ENCODE measurements at places on chromosomes 3 and 15.

DNA sequence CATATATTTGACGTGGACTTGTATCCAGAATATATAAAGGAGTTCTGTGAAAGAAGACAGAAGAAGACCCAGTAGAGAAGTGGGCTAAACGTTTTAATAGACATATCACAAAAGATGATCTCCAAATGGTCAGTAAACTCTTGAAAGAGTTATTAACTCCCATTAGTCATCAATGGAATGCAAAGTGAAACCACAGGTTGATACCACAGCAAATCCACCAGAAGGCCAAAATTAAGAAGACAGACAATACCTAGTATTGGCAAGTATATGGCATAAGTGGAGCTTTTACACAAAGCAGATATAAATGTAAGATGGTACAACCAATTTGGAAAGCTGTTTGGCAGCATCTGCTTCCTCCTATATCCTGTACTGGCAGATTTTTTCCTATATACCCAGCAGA, 6.0 kb downstream of the SPATA16 start:
- no peak for DNase-seq

GRCh38 chr15:77807115-77807514, 174.4 kb upstream of the LINGO1 start:
- no peak for DNase-seq

- no peak for DNase-seq
Measured at GRCh38 chr3:151113343-151113742, 27.9 kb downstream of the MED12L start.

DNA sequence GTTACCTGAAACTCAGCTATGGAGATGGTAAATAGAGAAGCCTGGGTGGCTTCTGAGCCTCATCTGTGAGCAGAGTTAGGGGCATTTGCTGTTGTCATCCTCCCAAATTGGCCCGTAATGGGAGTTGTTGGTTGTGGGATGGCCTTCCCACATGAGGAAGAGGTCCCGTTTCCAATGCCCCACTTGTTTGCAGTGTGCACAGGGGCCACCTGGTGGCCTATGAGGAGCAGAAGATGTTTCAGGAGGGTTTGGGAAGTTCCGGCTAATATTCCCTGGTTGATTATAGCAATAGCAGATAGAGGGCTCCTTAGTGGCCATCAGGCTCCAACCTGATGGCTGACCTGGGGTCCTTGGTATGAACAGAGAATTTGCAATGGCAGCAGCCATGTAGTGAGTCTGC, 1546.5 kb downstream of the OTOL1 start:
- no peak for DNase-seq

DNA sequence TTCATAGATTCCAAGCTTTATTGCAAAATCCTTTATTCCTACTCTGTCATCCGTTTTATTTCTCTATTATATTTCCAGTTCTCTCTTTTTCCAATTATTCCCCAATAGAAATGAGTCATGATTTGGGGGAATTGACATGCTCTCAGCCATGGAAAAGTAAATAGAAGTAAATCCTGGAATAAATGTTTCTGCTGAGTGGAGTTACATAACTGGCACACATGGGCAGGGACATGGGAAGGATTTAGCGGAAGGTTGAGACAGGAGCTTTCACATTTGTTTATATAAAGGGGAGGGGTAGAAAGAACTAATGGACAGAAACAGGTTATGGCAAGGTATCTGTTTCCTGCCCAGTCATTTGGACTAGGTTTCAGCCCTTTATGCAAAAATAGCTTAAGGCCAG, 221.6 kb downstream of the PLOD2 start:
- DNase-seq: no peak

DNA sequence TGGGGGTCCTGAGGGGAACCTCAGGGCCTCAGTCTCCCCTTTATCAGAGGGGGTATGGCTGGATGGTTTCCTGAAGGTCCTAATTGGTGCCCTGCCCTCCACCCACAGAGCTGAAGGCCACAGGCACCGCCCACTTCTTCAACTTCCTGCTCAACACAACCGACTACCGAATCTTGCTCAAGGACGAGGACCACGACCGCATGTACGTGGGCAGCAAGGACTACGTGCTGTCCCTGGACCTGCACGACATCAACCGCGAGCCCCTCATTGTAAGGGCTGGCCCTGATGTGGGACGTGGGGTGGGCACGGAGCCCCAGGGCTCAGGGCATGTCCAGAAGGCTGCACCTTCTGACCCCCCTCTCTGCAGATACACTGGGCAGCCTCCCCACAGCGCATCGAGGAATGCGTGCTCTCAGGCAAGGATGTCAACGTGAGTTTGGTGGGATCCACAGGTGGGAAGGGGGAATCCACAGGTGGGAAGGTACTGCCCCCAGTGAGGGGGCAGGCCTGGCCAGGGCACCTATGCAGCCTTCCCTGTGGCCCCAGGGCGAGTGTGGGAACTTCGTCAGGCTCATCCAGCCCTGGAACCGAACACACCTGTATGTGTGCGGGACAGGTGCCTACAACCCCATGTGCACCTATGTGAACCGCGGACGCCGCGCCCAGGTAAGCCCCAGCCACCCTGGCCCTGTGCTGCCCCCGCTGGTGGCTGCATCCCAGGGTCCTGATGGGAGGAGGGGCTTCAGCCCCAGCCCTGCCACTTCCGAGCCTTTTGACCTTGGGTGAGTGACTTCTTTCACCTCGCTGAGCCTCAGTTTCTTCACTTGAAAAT, 17.5 kb upstream of the GNAT1 start:
- no peak for DNase-seq

GRCh38 chr3:151227266-151227806, 24.3 kb upstream of the GPR171 start:
- no peak for DNase-seq

DNA sequence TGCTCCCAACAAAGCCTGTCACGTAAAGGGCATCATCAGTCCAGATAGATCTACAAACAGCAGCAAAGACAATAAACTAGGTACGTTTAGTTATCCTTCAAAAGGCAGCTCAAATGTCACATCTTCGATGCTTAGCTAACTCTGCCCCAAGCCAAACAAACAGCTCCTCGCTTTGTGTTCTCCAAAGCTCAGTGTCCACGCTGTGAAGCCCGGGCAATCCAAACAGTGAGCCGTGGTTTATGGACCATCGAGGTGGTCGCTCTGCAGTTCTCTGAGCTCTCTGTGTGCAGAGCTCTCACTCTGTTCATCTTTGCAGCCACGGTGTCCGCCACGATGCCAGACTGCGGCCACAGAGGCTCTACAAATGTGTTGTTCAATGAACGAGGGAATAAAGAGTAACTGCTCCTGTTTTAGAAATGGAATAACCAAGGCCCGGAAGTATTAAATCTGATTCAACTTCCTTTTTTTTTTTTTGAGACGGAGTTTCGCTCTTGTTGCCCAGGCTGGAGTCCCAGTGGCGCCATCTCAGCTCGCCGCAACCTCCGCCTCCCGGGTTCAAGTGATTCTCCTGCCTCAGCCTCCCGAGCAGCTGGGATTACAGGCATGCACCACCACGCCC, 117.2 kb upstream of the FAM174B start:
- DNase-seq: no peak

- DNase-seq: no peak
Measured at GRCh38 chr3:100053951-100054620, 60.2 kb downstream of the FILIP1L start.

DNA sequence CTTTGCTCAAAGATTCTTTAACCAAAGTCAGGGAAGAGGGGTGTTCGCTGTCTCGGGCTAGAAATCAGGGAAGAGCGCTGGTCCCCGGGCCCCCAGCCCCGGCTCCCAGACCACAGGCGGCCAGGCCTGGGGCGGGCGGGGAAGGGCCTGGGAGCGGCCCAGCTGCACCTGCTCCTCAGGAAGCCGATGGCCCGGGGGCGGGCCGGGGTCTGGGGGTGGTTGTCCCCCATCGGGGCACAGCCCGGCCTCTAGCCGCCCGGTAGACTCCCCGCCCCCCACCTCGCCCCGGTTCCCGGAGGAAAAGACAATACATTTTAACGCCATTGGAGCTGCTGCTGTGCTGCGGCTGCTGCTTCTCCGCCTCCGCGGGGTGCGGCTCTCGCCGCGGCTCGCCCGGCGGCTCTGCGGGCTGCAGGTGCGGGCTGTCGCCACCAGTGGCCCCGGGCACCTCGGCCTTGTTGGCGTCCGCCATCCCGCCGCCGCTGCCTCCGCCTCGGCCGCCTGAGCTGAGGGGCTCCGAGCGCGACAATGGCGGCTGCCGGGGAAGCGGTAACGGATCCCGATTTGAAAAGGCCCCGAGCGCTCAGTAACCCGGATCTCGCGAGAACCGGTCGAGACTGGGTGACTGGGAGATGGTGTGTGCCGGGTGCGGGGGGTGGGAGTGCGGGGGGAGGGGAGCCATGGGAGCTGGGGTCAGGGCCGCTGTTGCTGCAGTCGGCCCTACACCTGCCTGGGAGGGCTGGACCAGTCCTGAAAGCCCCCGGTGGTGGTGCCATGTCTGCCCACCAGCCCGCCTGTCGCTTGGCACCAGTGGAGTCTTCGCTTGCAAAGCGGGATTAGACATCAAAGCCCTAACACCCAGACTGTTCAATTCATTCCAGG, at the start of gene MYEF2:
Gene MYEF2 (minus strand): TSS at position 530 of the 882 bp plus-strand sequence. CDS start 58 bp downstream, at position 472.
- peak; percentile 46 for DNase-seq

- no peak for DNase-seq
Measured at GRCh38 chr3:127043731-127044510, 61.0 kb downstream of the PLXNA1 start.

- DNase-seq: peak; percentile 94
Measured at GRCh38 chr3:157532529-157533297, 29.5 kb upstream of the VEPH1 start.

- DNase-seq: no peak
Measured at GRCh38 chr15:27341780-27342343, 370.9 kb downstream of the GABRG3 start.

- DNase-seq: peak; percentile 42
Measured at GRCh38 chr3:99678023-99678422, 39.6 kb downstream of the COL8A1 start.

DNA sequence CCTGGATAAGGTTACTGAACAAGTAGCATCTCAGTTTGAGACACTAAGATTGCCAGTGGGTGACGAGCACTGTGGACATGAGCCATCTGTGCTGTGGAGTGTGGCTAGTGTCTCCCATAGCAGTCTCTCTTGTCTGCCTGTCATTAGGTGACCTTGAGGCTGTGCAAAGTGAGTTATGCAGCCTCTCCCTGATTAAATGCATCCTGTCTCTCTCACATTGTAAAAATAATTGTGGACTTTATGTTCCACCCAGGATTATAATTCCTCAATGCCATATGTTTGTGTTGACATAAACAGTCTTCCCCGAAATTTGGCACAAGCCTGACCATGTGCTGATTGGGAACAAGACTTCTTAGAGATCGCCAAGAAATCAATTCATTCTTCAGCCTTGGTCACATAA, 168.9 kb downstream of the MYRIP start:
- no peak for DNase-seq

DNA sequence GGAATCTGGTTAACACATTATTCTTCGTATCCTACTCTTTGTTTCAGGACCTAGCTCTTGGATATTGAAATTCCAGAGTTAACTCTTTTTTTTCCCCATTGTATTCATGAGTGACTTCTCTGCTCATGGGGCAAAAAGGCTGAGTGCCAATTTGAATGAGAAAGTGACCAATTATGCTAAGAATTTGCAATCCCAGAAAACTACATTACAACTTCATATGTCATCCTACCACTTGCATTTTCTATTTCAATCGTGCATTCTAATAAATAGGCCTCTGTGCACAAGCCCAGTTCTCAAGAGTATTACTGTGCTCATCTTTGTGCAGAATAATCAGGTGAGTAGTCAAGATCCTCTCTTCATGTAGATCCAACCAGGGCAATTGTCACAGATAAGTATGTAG, 537.8 kb downstream of the OTOL1 start:
- peak; percentile 45 for DNase-seq

- no peak for DNase-seq
Measured at GRCh38 chr15:48486228-48486627, 155.0 kb downstream of the DUT start.

- DNase-seq: no peak
Measured at GRCh38 chr15:82881747-82882146, 70.8 kb downstream of the HOMER2 start.

- DNase-seq: no peak
Measured at GRCh38 chr15:39979606-39980005, 45.7 kb downstream of the EIF2AK4 start.

- DNase-seq: no peak
Measured at GRCh38 chr3:89411201-89411600, 303.8 kb downstream of the EPHA3 start.

DNA sequence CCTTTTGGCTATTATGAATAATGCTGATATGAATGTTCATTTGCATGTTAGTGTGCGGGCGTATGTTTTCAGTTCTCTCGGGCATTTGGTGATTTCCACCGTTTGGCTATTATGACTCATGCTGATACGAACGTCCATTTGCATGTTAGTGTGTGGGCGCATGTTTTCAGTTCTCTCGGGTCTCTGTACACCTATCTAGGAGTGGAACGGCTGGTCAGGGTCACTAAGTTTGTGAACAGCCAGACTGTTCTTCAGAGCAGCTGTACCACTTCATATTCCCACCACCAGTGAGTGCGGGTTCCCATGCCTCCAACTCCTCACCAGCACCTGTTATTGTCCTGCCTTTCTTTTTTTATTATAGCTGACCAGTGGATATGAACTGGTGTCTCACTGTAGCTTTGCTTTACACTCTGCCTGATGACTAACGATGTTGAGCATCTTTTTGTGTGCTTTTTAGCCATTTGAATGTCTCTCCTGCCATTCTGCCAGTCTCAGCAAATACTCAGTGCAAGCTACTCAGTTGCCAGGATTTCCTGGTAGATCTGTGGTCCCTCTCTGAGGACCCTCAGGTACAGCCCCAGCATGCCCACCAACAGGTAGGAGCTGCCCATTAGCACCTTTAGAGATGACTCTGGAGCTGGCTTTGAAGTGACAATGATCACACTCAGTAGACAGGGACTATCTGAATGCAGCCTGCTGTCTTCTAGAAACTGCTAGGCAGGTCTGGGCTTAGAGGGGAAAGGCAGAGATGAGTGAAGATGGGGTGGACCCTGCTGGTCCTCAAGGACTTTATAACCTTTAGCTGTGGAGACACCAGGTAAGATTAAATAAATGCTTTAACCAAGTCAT, 141.1 kb downstream of the XXYLT1 start:
- no peak for DNase-seq

DNA sequence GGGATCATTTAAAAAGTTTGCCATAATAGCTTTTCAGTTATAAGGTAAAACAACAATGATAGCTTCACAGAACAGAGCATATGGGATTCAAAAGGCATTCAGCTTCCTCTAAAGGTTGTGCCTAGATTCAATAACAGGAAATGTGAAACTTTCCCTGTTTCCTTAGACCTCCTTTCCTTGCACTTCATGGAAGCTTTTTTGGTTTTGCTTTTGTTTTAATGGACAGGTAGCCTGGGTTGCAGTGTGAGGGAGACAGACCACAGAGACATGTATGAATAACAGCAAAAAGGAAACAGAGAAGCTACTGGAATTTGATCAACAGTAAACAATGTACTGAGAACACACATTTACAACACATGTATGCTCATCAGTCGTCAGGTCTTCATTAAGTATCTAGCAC, 2.3 kb upstream of the TNFAIP8L3 start:
- DNase-seq: no peak

- no peak for DNase-seq
Measured at GRCh38 chr15:85920956-85921355, 126.2 kb upstream of the KLHL25 start.

DNA sequence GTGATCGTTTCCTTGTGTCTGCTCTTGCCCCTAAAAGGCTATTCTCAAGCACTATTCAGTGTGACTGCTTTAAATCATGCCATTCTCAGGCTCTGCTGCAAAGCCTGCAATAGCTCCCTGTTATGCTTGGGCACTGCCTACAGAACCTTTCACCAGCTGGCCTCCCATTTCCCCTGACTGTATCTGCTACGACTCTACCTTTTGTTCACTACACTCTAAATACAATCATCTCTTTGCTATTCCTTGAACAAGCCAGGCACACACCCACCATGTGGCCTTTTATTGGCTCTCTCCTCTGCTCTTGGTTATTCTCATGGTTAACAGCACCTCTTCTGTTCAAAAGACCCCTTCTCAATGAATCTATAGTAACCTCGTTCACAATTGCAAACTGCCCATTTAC, 29.6 kb upstream of the FNDC3B start:
- no peak for DNase-seq
